Caudate nucleus (tissue), 63 donors: ENCODE measurements at places on chromosomes 3 and 15.

DNA sequence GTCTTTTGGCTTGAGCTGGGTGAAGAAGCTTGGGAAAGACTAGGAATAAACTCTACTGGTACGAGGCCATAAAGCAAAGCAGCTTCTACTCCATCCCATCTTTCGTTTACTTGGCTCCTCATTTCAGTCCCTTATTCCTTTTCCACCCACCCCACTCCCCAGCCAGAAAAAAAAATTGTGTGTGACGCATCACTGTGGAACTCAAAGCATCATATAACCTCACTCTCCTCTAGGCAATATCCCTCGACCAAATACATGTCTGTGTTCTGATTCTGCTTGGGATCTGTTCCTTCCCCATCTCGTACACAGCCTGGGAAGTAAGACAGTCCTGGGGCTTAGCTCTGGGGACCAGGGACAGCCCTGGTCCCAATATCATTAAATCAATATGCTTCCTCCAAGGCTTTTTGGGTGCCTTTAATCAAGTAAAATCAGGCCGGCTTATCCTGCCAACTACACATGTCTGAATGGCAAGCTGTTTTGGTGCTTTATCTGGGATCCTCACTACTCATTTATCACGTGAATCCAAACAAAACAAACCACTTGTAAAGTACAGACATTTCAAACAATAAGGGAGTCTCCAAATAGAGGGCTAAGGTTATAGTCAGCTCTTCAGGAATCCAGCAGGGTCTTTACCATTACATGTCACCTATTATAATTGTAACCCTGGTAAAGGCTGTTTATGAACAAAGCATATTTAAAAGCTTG is 74.9 kb upstream of the ZBED2 start:
- no peak for DNase-seq

DNA sequence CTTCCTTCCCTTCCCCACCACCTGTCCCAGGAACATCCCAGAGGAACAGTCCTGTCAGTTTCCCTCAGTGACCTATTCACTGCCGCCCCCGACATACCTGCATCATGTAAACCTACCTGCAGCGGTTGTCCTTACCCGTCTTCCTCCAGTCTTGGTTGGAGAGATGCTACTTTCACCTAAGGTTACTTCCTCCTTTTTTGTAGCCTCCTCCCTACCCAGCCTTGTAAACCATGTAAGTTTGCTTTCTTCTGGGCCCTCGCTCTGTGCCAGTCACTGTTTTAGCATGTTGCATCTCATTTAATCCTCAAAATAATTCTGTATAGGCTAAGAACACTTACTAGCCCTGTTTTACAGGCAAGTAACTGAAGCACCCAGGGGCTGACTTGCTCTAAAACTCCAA is 58.3 kb downstream of the GPR171 start:
- DNase-seq = no peak

- no peak for DNase-seq
These were observed 49.2 kb upstream of the CCDC54 start for GRCh38 chr3:107328069-107328468.

GRCh38 chr15:39685999-39686613 is 96.5 kb downstream of the FSIP1 start:
- DNase-seq = no peak

GRCh38 chr3:64983583-64984359 is 296.0 kb upstream of the ADAMTS9 start:
- no peak for DNase-seq

DNA sequence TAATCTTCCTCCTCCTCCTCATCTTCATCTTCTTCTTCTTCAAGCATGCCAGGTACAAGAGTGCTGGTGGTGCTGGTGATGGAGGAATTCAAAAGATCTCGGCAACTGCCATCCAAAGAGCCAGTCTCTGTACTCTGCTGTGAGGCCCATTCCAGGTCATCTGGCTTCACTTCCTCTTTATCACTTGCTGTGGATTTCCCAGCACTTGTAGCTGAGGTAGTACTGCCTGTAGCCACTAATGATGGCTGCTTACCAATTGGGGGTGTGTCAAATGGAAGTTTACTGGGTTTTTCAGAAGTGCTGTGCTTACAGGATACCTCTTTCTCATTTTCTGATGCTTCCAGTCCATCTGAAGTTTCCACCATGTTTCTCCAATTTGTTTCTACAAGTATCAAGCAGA is 28.8 kb upstream of the SHC4 start:
- no peak for DNase-seq

DNA sequence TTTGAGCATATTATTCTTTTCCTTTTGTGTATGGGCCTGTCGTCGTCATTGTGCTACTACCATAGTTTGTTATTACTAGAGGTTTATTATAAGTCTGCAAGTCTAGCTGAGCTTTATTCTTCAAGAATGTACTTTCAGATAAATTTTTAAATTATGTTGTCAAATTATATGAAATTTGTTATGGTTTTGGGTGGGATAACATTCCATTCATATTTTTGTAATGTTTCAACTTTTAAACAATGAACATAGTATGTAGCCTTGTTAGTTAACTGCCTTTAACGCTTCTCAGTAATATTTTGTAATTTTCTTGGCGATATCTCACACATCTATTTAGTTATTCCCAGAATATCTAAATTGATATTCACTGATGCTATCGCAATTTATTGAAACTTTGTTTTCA is 41.6 kb upstream of the GOLGA8B start:
- no peak for DNase-seq

DNA sequence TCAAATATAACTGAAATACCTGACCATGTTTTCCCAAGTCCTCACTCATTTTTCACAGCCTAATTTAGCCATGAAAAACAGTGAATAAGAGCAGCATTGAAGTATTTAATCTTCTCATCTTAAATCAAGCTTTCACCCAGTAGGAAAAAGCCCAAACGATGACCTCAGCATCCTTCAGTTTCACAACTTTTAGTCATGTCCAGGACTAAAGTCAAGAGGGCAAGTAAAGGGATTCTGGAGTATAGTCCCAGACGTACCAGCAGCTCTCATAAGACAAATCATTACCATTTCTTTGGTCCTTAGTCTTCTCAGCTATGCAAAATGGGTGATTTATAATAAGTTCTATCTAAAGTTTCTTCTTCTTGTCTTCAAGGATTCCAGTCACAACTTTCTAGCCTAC is 237.3 kb downstream of the IL5RA start:
- DNase-seq = no peak

DNA sequence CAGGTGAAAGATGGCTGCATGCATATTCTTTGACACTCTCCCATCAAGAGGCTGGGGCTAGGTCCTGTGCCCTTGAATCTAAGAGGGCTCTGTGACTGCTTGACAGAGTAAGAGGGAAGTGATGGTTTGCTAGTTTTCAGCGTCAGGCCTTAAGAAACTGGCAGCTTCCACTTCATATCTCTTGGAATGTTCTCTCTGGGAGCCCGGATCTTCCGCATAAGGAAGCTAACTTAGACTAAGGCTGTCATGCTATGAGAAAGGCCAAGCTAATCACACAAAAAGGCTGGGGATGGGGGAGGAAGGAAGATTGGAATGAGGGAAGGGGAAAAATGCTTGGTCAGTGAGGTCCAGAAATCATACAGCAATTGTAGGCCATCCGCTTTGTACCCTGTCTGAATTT is 50.0 kb downstream of the MB21D2 start:
- no peak for DNase-seq

- DNase-seq = peak; percentile 50
These were observed 836.2 kb downstream of the AGBL1 start for GRCh38 chr15:86915811-86916331.

DNA sequence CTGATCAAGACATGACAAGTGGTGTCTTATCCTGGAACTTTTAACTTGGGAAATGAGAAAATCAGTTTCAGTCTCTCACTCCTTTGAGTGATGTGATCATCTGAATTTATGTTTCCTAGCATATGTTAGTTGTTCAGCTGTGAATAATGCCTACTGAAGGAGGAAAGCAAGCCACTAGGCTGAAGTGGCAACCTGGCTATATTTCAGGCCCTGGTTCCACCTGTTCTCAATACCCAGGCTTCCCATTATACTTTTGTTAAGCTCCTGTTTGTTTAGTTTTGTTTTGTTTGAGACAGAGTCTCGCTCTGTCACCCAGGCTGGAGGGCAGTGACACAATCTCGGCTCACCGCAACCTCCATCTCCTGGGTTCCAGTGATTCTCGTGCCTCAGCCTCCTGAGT is 243.8 kb downstream of the ALCAM start:
- DNase-seq = no peak

DNA sequence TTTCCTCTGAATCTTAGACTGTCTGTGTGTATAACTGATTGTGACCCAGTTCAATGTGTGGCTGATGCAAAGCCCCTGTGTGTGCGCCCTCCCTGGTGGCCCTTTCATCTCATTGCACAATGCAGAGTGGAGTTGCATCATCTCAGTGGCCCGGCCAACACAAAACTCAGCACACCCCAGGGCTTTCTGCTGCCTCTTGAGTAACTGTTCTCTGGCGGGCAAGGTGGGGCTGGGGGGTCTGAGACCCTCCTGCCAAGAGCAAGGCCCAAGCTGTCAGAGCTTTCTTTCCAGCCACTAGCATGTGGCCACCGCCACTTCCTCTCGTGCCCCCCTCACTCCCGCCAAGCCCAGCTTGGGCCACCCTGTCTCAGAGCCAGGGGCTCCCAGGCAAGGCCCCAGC is 80.7 kb upstream of the ALDH1L1 start:
- DNase-seq = no peak

- DNase-seq = no peak
These were observed 230.8 kb upstream of the GPR149 start for GRCh38 chr3:154660811-154661210.

GRCh38 chr15:80578206-80578595 is 116.9 kb upstream of the ABHD17C start:
- no peak for DNase-seq

GRCh38 chr3:17420668-17421067 is 321.8 kb downstream of the TBC1D5 start:
- DNase-seq = no peak

DNA sequence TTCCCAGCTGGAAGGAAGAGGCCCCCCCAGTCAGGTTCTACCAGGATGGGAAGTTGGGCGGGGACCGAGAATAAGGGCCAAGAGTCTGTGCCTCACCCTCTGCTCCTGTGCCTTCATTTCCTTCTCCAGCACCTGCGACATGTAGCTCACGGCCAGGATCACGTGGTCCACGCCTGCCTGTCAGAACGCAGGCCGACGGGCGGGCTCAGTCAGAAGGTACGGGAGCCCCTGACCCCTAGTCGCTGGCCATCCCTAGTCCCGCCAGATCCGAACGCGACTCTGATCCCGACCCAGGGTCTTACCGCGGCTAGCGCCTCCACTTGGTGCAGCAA is 489 bp downstream of the GMPPB start:
- DNase-seq = peak; percentile 51

DNA sequence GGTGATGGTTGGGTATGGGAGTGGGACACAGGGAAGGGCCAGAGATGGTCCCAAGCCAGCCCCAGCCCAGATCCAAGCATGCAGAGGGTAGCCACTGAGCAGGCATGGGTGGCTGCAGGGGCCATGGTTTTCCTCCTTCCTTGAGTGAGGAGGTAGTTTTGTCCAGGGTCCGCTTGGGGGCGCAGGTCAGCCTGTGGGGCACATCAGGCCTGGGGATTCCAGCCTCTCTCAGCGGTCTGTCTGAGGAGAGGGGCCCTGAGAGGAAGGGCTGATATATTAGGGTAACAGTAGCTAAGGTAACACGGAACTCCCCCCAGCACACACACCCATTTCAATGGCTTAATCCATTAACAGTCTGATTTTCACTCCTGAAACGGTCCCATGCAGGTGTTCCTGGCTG is 22.7 kb upstream of the LCTL start:
- DNase-seq = no peak

DNA sequence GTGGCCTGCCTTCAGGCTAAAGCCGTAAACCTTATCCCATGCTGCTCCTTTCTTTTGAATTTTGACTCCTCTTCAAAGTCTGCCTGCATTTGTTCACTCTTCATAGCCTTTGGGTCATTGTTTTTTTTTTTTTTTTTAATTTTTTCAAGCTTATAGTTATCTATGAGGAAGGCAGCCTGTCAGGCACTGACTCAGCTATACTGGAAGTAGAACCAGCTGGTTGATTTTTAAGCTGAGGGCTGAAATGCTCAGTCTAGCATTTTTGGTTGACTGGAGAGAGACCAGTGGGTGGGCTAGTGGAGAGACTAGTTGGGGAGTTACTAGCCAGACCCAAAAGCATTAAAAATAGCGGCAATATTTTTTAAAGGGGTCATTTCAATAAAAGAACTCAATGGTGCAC is 44.1 kb downstream of the C3orf20 start:
- no peak for DNase-seq

GRCh38 chr3:143697975-143698374 is 150.3 kb downstream of the SLC9A9 start:
- DNase-seq = no peak

DNA sequence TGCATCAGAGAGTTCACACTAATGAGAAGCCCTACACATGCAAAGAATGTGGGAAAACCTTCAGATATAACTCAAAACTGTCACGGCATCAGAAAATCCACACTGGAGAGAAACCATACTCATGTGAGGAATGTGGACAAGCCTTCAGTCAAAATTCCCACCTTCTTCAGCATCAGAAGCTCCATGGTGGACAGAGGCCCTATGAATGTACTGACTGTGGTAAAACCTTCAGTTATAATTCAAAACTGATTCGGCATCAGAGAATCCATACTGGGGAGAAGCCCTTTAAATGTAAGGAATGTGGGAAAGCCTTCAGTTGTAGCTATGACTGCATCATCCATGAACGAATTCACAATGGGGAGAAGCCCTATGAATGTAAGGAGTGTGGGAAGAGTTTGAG is 10.2 kb downstream of the ZNF619 start:
- no peak for DNase-seq

DNA sequence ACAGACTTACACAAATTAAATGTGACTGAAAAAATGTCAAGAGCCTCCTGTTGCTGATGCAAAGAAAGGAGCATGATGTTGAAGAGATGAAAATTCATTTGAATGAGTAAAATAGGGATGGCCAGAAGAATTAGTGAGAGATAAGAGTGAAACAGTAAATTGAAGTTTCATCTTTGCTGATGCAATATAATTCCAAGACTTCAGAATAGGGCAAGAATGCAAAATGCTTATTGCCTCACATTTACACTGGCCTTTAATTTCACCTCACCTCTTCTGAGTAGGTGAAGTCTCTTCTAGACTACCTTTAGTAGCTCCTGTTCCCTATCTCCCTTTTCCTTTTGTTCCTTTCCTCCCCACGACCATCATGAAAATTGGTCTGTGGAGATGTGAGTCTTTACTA is 15.3 kb upstream of the MAPK6 start:
- DNase-seq = no peak

GRCh38 chr3:71702131-71703024 is 22.8 kb downstream of the EIF4E3 start:
- no peak for DNase-seq

GRCh38 chr15:93705753-93706455 is 525.5 kb upstream of the MCTP2 start:
- no peak for DNase-seq

DNA sequence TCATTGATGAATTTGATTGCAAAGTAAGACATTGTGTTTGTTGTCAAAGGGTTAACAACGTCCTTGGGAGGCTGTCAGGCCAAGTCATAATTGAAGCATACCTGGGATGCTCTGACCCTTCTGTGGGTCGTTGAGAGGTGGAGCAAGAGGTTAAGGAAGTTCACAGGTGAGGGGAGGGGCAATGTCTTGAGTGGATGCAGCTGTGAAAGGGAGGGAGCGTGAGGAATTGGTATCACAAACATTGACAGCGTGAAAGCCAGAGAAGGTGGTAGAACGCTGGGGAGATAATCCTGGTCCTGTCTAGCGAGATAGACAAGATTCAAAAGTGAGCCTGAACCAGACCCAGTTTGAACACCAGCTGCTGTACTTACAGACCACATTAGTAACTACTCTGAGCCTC is 79.4 kb downstream of the HES1 start:
- no peak for DNase-seq

GRCh38 chr3:13427662-13428603 is 7.8 kb upstream of the NUP210 start:
- DNase-seq = no peak
